SIG-M5 (cell line): ENCODE measurements at places on chromosomes 11 and 22.

GRCh38 chr22:23704829-23705228, 14.0 kb downstream of the RGL4 start:
- no peak for DNase-seq

- no peak for DNase-seq
Measured at GRCh38 chr11:58485961-58486360, 21.9 kb downstream of the OR5B21 start.

- DNase-seq, result no peak
Measured at GRCh38 chr11:74702383-74703007, 28.7 kb downstream of the CHRDL2 start.

DNA sequence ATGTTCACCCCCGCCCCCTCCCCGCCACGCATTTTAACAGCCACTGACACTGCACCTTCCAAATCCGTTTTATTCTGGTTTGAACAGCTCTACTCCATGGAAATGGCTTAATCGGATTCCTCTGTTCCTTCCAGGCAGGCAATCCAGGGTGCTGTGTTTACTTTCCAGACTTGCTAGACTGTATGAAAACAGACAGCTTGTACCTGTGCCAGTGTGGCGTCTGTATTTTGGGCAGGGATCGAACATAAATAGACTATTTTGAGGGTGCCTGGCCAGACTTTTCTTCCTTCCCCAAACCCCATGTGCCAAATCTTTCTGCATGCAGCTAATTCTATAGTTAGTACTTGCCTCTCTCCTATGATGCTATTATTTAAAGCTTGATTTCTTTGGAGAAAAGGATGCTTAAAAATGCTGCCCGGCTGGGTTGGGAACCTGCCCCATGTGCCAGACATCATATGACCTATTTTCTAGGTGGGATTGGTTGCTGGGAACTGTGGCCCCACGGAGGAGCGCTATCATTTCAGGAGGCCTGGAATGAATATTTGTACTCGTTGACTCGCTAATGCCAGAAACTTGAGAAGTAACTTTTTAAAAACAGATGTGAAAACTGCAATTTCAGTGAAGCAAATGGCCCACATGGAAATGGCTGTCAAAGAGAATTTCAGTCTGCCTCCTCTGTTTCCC, 814.8 kb downstream of the BRD1 start:
- DNase-seq, result no peak

GRCh38 chr11:128963744-128964325, 21.2 kb upstream of the TP53AIP1 start:
- no peak for DNase-seq

GRCh38 chr11:114315749-114316368, 19.7 kb downstream of the NNMT start:
- no peak for DNase-seq

DNA sequence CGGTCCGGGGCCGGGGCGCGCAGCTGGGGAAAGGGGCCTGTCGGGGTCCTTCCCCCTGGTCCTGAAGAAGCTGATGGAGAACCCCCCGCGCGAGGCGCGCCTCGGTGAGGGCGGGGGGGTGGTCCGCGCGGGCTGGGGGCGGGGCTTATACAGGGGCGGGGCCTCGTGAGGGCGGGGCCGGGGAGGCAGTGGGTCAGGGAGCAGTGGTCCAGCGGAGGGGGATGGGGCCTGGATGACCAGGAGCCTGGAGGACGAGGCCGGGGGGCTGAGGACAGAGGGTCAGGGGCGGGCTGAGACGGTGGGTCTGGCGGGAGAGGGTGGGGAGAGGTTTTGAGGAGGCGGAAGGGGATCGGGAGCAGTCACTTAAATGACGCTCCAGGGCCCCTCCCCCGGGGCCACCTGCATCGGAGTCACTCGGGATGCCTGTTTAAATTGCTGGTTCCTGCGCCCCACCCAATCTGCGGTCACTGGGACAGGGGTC, 396 bp downstream of the TEF start:
- DNase-seq, result no peak

DNA sequence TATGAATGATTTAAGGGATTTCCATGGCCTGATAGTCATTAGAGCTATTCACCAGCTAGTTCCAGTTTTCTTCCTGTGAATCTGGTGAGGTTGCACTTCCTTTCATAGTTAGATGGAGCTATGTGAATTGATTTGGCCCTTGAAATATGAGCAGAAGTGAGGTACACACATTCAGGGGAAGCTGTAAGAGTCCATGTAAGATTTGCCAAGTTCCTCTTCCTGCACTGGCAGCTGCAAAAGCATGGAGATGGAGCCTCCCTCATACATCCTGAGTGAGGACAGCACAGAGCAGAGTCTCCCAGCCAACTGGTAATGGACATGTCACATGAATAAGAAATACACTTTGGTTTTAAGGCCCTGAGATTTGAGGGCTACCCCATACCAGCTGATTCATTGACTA, 111.7 kb downstream of the CD44 start:
- DNase-seq, result no peak
